ENCODE measurements at places on chromosomes 11 and 22. TPM values are rescaled to one million over a fixed set of nuclear protein-coding genes. Genes with fewer than 3 reads are reported as not detected.

DNA sequence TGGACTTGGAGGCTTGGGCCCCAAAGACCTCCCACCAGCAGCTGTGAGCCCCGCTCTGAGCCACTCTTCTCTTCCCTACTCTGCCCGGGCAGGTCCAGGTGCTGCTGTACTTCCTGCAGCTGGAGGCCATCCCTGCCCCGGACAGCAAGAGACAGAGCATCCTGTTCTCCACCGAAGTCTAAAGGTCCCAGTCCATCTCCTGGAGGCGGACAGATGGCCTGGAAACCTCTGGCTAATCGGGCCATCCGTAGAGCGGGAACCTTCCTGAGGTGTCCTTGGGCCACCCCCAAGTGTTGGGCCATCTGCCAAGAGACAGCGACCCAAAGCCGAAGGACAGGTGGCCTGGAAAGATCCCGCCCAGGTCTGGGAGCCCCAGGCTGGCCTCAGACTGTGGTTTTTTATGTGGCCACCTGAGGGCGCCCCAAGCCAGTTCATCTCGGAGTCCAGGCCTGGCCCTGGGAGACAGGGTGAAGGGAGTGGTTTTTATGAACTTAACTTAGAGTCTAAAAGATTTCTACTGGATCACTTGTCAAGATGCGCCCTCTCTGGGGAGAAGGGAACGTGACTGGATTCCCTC lies 135.1 kb downstream of the BCR start:
- DNase-seq = peak; percentile 76

GRCh38 chr11:4018641-4019040 lies 76.0 kb upstream of the RRM1 start:
- peak; percentile 23 for DNase-seq

DNA sequence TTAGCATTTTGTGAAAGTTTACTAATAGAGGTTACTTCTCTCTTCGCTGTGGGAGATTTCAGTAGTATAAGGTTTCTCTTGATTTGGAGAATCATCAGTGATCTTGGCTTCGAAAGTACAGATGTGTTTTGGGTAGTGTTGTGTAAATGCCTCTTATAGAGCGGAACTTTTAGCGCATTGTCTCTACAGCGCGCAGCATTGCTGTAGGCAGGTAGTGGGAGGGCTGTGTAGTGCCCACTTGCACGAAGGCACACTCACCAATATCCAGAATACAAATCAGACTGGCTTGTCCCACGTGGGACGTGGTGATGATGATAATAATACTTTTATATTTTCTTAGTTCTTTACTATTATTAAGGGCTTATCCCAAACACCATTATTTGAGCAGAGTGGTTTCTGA lies 51.4 kb downstream of the FAM83F start:
- no peak for DNase-seq

DNA sequence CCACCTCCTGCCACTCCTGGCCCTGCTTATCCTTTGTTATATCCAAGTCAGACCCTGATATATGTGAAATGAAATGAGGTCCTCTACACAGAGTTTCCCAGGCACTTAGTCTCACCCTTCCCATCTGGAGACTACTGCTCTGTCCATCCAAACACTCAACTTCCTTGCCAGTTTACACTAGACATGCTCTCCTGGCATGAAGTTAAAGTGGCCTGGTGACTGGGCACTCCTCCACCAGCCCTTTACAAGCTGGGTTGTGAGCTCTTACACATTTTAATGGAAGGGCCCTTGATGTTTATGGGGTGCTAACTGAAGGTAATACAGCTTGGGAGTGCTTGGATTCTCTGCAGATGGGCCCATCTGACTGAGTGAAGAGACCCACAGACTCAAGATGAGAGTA lies 216.1 kb upstream of the NARS2 start:
- no peak for DNase-seq

- no peak for DNase-seq
Observed at GRCh38 chr22:27978317-27978716, 59.3 kb upstream of the PITPNB start.

DNA sequence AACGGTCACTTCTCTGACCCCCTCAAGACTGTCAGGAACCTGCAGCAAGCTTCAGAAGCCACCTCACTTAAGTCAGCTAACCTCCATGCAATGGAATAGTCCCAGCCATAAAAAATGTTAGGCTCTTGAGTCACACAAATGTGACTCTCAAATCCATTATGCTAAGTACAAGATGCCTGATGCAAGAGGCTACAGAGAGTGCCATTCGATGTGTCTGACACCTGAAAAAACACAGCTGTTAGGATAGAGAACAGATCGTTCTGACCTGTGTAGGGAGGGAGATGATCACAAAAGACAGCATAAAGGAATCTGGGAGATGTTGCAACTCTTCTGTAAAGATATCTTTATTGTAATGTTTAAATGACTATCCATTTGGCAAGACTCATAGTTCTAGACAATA lies 712.4 kb downstream of the TBC1D22A start:
- DNase-seq = no peak

- DNase-seq = peak; percentile 20
Observed at GRCh38 chr11:32231909-32232493, 141.1 kb downstream of the RCN1 start.

DNA sequence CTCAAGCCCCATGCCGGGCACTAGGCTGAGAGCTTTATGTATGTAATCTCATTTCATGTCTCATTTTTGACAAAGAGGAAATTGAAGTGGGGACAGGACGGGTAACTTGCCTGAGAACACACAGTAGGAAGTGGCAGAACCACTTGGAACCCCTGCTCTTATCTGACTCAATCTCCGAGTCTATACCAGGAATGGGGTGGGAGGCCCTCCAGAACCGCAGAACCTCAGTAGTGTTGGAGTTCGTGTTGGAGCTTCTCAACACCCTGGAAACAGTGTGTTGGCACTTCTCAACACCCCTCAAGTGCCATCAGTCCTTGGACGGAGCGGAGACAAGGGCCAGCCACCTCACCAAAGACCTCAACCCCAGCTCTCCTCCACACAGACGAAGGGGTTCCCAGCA lies 38.8 kb upstream of the POLA2 start:
- DNase-seq = no peak

DNA sequence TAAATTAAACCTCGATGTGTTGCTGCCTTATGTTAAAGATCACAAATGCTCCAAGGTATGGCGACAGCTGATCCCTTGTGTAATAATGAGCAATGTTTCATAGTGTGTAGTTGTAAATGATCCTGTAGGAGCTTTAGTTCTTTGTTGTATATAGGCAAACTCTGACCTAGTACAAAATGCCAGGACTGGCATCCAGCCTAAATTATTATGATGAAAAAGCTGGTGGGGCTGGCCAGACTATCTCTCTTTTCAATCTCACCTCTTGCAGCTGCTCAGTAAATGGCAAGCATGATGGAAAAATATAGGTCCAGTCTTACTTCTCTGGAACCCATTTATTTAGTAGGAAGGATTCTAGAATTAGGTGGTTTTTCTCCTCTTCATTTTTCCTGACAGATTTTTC lies 345.1 kb upstream of the C11orf87 start:
- no peak for DNase-seq

Gene MMP13
- not detected for polyA plus RNA-seq

Gene JAML
- polyA plus RNA-seq = not detected

Gene OSM
- not detected for polyA plus RNA-seq

Gene USH1C
- not detected for polyA plus RNA-seq

Gene PKDREJ
- polyA plus RNA-seq = 0.01 TPM

Gene ELFN2
- polyA plus RNA-seq = 0.02 TPM

Measured in fibroblast of lung (primary cell).